ENCODE measurements at places on chromosomes 2 and 18. TPM values are rescaled to one million over a fixed set of nuclear protein-coding genes. Genes with fewer than 3 reads are reported as not detected.

The KDSR gene
- total RNA-seq = 36.4 TPM

- no peaks in the 10 kb centered on the region for H3K27me3 ChIP-seq
- H3K36me3 ChIP-seq = no peaks in the 10 kb centered on the region
- DNase-seq = no peak
- no peaks in the 10 kb centered on the region for H3K4me1 ChIP-seq
- no peak overlapping the region for H3K4me3 ChIP-seq
- H3K27ac ChIP-seq = no peak overlapping the region
Measured at GRCh38 chr2:181037922-181038321, 57.5 kb downstream of the UBE2E3 start.

DNA sequence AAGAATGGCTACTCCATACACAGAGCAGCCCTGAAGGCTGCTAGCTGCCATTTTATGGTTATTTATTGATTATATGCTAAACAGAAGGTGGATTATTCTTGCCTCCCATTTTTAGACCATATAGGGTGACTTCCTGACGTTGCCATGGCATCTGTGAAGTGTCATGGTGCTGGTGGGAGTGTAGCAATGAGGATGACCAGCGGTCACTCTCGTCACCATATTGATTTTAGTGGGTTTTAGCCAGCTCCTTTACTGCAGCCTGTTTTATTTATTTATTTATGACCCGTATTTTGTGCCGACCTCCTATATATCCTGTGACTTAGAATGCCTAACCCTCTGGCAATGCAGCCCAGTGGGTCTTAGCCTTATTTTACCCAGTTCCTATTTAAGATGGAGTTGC is 553.9 kb downstream of the TNS1 start:
- no peaks in the 10 kb centered on the region for H3K36me3 ChIP-seq
- no peak overlapping the region for H3K27ac ChIP-seq
- H3K4me3 ChIP-seq = no peak overlapping the region
- peaks cover 5% of the 10 kb centered on the region for H3K4me1 ChIP-seq

DNA sequence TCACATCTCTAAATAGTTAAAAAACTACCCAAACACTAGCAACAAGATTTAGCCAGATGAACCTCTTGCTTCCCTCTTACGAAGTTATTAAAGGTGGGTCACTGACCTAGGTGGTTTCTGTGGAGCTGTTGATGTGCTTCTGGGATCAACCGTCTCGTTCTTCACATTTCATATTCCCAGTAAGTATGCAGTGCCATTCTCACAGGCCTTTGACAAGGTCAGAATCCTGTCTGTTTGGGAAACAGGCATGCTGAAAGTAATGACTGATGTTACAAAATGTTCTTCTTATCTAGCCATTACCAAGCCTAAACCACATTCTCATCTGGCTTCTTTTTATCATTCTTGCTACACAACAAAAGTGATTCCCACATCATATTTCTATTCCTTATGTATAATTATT is 70.3 kb downstream of the WDR7 start:
- no peak overlapping the region for H3K4me3 ChIP-seq
- H3K36me3 ChIP-seq = no peaks in the 10 kb centered on the region
- H3K27ac ChIP-seq = no peak overlapping the region
- no peaks in the 10 kb centered on the region for H3K27me3 ChIP-seq
- no peaks in the 10 kb centered on the region for H3K4me1 ChIP-seq

- DNase-seq = no peak
- H3K27me3 ChIP-seq = no peaks in the 10 kb centered on the region
- H3K36me3 ChIP-seq = no peaks in the 10 kb centered on the region
- H3K27ac ChIP-seq = no peak overlapping the region
- no peak overlapping the region for H3K4me3 ChIP-seq
- H3K4me1 ChIP-seq = no peaks in the 10 kb centered on the region
Measured at GRCh38 chr2:212050871-212051270, 487.7 kb downstream of the ERBB4 start.
